ENCODE measurements at places on chromosomes 4 and X.

GRCh38 chr4:84578540-84579402, 4.2 kb upstream of the CDS1 start:
- DNase-seq: no peak

DNA sequence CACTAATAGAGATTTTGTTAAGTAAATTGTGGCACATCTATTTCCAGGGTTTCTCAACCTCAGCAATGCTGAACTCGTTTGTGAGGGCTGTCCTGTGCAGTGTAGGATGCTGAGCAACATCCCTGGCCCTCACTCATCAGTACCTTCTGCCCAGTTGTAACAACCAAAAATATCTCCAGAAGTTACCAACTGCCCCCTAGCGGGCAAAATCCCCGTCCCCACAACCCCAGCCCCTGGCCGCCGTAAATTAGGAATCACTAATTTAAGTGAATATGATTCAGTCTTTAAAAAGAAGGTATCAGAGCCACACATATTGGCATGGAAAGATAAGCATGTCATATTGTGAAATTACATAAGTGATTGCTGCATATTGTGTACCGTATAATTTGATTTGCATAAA, 123.4 kb downstream of the ASB9 start:
- no peak for DNase-seq

DNA sequence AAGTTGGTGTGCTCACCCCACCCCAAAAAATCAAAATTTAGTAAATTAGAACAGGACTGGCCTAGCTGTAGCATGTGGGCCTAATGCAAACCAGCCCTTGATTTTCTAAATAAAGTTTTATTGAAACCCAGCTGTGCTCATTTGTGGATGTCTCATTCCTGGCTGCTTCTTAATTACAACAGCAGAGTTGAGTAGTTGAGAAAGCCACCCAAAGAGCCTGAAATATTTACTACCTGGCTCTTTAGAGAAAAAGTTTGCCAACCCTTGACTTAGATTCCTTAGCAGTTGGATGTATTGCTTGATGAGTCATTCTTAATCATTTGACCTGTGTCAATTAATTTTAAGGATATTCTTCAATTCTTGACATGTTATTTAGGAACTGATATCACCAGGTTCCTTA, 168.3 kb upstream of the PUDP start:
- DNase-seq: no peak

DNA sequence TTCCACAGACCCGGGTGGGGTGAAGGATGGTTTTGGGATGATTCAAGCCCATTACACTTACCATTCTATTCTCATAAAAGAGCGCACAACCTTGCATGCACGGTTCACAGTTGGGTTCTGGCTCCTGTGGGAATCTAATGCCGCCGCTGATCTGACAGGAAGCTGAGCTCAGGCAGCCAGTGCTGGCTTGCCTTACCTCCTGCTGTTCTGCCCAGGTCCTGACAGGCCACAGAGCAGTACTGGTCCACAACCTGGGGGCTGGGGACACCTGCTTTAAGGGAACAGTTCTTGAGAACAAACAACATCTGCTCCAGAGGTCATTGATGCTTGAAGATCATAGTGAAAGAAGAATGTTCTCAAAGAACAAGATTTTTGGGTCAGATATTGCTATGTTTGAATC, 8.0 kb upstream of the HS3ST1 start:
- no peak for DNase-seq

GRCh38 chrX:16664626-16665025, 14.7 kb downstream of the S100G start:
- DNase-seq: no peak
